GM23248 (cell line): ENCODE measurements at places on chromosomes 2 and 18. TPM values are rescaled to one million over a fixed set of nuclear protein-coding genes. Genes with fewer than 3 reads are reported as not detected.
A peak's percentile ranks its signal among the peaks of the same experiment; 100 is the strongest.

DNA sequence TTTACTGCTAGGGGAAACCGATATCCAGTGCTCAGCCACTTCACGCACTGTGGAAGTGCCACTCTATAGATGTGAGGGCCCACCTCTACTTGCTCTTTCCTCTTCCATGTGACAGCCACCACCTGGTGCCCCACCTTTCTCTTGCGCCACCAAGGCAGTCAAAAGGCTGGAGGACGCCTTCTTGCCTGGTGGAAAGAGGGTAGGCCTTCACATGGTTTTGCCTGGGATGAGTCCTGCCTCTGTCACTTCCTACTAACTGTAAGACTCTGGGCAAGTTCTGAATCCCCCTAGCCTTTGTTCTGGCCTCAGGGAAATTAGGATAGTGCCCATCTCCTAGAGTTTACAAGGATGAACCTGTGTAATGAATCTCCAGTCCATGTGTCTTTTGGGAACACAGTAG is 66.1 kb upstream of the ODC1 start:
- DNase-seq, result no peak

GRCh38 chr2:239302808-239303557 is 97.8 kb downstream of the HDAC4 start:
- no peak for DNase-seq

DNA sequence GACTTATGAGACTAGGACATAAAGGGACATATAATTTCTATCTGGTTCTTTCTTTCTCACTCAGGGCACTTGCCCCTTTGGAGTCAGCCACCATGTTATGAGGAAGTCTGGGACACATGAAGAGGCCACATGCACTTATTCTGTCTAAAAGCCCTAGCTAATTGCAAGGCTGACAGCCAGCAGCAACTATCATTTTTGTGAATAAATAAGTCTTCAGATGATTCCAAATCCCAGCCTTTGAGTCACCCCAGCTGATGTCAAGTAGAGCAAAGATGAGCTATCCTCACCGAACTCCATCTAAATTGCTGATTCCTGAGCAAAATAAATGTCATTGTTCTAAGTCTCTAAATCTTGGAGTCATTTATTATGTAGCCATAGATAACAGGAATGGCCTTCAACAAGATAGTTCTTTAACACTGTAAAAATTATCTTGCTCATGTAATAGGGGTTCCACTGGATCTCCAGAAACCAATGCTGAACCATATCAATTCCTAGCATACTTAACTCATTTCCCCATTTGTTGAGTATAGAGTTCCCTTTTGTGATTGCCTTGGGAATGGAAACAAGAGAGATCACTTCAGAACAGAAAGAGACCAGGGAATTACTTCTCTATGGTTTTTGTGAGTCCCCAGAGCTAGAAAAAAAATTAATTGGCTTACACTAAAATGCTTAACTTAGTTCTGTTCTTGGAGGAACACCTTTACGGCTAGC is 50.6 kb upstream of the FN1 start:
- peak; percentile 41 for DNase-seq

GRCh38 chr2:195658541-195658890 is 1.5 kb downstream of the SLC39A10 start:
- peak; percentile 80 for DNase-seq

DNA sequence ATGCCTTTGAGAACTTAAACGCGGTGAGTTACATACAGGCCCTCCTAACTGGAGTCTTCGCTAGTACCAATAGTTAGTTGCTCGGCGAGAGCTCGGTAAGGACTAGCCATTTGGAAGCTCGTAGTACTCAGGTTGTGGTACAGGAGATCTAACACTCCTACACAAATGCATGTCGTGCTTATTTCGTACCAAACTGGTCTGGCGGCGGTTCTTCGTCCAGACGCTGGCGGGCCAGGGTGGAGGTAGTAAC is 346 bp upstream of the VRK2 start:
- no peak for DNase-seq

DNA sequence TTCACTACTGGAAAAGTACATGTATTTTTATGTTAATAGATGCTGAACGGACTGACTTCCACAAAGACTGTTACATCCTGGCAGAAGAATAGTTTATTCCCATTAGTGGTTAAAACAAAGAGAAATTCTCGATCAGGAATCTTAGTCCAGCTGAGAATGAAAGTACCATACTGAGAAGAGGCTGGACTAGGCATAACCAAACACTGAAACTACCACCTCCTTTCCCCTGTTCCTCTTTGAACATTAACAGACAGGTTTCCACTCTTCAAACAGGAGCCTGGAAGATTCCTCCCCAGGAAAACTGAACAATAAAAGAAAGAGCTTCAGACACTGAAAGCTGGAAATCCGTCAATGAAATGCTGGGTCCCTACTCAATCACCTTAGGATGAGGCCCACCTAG is 25.8 kb downstream of the LDAH start:
- DNase-seq, result no peak

- peak; percentile 88 for DNase-seq
Measured at GRCh38 chr2:48699348-48699930, 56.1 kb downstream of the LHCGR start.

DNA sequence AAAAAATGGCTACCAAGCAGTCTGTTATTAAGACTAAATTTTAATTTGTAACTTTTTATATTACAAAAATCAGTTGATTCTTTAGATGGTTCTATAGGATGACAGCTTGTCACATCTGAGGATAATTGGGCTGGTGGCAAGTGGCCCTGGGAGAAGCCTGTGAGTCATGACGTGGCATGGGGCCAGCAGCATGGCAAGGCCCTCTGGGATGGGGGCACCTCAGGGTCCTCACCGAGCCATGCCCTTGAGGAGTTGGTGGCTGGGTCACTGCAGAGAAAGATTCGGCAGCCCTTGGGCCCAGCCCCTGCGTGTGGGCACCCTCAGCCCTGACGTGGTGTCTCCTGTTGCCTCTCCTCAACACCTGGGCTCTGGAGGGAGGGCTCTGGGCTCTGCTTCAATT is 49.7 kb downstream of the STK25 start:
- no peak for DNase-seq

DNA sequence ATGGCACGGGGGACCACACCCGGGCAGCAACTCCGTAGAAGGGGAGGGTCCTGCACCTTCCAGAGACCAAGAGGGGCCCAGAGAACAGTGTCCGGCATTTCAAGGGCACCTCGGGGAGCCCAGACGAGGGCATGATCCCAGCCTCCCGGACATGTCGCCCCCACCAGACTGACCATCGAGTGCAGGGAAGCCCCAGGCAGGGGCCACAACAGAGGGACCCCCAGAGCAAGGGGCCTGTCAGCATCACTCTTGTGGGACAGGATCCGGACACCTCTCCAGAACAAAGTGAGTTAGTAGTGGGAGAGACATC is 50.4 kb upstream of the CTDP1 start:
- no peak for DNase-seq

- peak; percentile 74 for DNase-seq
Measured at GRCh38 chr2:74357627-74358026, 14.4 kb upstream of the SLC4A5 start.

- DNase-seq, result no peak
Measured at GRCh38 chr2:30847841-30848240, 40.6 kb upstream of the CAPN13 start.

DNA sequence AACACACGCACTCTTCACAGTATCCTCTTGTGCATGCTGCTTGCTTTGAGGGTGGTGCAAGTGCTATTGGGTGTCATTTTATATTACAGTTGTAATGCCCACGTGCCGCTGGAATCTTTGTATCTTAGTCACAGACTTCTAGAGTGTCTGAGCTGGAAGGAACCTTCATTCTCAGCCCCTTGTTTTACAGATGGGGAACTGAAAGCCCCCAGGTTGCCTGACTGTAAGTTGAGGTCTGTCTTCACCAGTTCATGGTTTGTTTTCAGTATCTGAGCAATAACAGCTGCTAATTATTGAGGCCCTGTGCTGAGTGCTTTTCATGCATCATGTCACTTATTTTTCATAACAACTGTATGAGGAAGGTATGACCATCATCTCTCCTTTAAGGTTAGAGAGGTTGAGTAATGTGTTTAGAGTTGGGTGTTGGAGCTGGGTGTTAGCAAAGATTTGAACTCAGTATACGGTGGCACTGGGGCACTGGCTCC is 77.0 kb downstream of the PRKCE start:
- DNase-seq, result no peak

DNA sequence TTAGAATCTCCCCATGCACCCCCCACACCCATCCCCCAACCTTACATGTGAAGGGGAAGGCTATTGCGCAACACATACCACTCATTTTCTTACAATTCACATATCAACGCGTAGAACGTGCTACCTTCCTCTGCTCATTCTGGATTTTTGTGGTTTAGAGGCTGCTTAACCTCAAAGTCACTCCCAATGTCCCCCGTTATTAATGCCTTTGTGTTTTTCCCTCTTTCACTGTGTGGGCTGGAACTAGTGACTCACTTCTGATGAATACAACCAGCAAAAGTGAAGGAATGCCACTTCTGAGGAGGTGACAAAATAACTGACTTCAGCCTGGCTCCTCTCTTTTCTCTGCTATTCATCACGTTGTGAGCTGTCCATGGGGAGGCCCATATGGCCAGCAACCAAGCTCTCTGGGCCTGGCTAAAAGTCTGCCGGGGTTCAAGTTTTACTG is 342.5 kb upstream of the NXPH2 start:
- DNase-seq, result peak; percentile 58

DNA sequence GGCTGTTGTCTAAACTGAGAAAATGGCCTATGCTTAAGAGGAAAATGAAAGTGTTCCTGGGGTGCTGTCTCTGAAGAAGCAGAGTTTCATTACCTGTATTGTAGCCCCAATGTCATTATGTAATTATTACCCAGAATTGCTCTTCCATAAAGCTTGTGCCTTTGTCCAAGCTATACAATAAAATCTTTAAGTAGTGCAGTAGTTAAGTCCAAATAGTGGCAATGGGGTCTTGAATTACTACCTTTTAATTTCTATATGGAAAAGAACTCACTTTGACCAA is 13.8 kb upstream of the ALLC start:
- no peak for DNase-seq

DNA sequence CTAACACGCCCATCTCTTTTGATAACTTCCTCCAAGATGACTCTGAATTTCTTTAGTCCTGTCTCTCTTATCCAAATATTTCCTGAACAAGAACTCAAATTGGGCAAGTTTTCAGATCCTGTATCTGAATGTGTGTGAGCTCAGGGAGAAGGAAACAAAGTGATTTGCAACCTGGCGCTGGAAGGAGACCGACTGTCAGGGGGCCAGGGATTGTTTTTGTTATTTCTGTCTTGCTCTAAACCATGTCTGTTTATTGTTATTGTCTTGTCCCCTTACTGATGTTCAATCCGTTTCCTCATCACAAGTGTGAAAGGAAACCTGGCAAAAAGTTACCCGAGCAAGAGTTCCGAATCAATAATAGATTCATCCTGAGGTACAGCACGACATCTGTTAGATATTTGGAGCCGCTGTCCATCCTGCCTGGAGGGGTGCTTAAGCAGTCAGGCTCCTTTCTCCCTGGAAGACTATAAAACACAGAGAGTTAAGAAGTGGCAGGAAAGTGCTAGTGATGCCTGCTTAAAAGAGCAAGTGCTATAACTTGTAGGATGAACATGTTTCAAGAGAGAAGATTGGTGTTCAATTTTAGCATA is 132.5 kb upstream of the OSR1 start:
- DNase-seq, result no peak

- DNase-seq, result no peak
Measured at GRCh38 chr18:34991561-34991960, 49.7 kb upstream of the MAPRE2 start.

DNA sequence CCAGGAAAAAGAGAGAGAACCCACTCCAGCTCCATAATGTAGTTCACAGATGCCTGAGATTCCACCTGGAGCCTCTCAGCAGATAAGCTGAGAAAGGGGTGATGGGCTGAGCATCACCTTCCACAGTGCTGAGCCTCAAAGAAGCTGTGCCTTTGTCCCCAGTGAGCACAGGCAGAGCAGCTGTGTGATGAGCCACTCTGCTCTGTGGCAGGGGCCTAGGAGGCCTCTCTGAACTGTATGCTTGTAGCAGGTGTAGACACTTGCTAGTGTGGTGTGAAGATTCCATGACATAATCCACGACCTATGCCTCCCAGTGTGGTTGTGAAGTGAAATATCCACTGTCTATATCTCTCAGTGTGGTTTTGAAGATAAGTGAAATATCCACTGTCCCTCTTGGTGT is 70.4 kb upstream of the MGAT4A start:
- no peak for DNase-seq

DNA sequence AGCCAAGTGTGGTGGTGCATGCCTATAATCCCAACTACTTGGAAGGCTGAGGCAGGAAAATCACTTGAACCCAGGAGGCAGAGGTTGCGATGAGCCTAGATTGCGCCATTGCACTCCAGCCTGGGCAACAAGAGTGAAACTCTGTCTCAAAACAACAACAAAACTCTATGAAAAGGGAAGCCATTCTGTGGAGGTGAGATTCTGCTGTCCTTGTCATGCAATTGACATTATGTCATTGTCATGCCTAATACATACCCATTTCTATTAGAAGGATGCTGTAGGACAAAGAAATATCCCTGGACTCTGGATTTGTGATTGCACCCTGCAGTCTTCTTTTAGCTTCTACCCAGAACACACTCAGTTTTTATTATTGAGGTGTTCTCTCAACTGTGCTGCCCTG is 8.6 kb downstream of the RASGRP3 start:
- no peak for DNase-seq

DNA sequence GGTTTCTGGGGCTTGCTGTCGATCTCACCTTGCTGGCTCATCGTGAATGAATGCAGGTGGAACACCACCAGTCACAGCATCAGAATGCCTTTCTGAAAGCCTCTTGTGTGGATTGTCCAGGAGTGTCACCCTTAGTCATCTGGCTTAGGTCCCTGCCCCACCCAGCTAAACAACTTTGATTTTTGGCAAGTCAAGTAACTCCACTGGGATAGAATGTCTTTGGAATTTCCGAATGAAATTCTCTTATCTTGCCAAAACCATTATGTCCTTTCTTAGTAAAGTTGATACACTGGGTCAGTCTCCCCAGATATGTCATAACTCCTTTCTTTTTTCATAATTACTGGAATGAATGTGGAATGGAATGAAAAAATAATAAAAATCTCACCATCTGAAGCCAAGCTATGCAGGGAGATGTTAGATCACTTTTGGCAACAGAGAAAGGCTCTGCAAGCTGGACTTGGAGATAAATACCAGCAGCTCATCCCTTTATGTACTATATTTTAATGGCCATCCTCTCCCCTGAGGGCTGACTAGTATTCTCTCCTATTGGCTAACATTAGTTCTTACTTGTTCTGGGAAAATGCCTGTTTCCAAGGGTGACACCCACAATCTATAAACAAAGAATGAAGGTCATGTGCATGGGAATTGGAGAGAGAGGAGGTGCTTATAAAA is 35.4 kb downstream of the INSIG2 start:
- DNase-seq, result peak; percentile 96

- DNase-seq, result peak; percentile 71
Measured at GRCh38 chr2:151049746-151050145, 211.9 kb downstream of the RBM43 start.

- DNase-seq, result peak; percentile 26
Measured at GRCh38 chr18:49446481-49446880, 14.0 kb downstream of the DYM start.

GRCh38 chr2:27954221-27954673 is 63.7 kb downstream of the BABAM2 start:
- peak; percentile 66 for DNase-seq

Gene GPR148
- not detected in 2 replicates for total RNA-seq

Gene IL1F10
- not detected in 2 replicates for total RNA-seq

Gene CPLX4
- total RNA-seq, result not detected in 2 replicates

Gene RIT2
- total RNA-seq, result not detected in 2 replicates

Gene TDRD15
- total RNA-seq, result not detected in 2 replicates

Gene CSRNP3
- total RNA-seq, result 0.43 and 1.1 TPM in 2 replicates

Gene C1QL2
- not detected in 2 replicates for total RNA-seq

Gene SGPP2
- not detected in 2 replicates for total RNA-seq

Gene TFPI
- total RNA-seq, result 31.5 and 48.7 TPM in 2 replicates

Gene TRPM8
- not detected in 2 replicates for total RNA-seq

Gene UGT1A1
- not detected in 2 replicates for total RNA-seq

Gene PARD6G
- total RNA-seq, result 0.22 TPM in 1 of 2 replicates, not detected in the other

Gene MYCN
- not detected in 2 replicates for total RNA-seq

Gene TMEFF2
- 0.25 TPM in 1 of 2 replicates, not detected in the other for total RNA-seq

Gene WDR12
- 16.2 and 45.8 TPM in 2 replicates for total RNA-seq
